ENCODE measurements at places on chromosomes 16 and 17.

DNA sequence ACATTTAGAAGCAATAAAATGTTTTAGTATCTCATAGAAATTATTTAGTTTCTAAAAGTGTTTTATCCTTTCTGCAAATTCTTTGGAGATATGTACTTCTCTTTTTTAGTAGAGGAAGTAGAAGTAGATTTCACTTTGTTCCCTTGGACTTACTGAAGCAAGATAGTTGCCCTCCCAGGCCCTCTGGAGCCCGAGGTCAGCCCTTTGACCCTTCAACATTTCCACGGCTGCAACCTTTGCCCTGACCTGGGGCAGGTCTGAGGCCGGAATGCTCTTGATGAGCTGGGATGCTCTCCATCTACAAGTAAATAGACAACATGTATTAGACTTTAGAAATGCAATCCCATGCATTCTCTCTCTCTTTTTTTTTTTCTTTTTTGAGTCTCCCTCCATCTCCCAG is 167.5 kb downstream of the CDK5R1 start:
- DNase-seq, result no peak

- no peak for DNase-seq
Observed at GRCh38 chr17:82655038-82655479, 6.8 kb upstream of the WDR45B start.

DNA sequence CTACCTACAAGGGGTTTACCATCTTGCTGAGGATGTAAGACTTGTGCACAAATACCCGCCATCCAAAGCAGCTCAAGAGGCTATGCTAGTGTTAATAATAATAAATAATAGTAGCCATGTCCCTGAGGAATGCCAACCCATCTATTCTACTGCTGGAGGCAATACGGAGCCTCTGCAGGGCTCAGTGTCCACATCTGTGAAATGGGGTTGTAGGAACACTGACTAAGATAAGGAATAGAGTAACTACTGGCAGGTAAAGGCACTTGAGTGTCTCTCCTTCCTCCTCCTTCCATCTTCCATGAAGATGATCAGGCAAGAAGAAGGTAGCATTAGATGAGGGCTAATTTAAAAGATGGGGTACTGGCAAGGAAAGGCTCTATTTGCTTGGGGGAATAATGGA is 295.3 kb downstream of the SLC39A11 start:
- DNase-seq, result no peak

GRCh38 chr17:44589316-44590071 is 32.2 kb downstream of the FZD2 start:
- peak; percentile 70 for DNase-seq

DNA sequence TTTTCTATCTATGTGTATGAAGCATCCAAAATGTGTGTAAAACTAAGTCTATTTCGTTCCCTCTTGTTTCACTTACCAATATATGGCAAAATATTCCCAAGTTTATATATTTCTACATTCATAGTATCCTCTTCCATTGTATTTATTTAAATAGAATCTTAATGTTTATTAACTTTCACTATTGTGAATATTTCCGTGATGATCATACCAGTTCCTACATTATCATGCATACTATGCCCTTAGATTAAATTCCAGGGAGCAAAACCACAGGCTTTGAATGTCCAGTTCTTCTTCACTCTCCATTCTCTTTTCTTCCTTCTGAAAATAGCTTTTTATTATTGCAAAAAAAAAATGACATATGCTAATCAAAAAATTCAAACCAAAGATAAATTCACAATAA is 4.0 kb downstream of the MAP2K6 start:
- no peak for DNase-seq

DNA sequence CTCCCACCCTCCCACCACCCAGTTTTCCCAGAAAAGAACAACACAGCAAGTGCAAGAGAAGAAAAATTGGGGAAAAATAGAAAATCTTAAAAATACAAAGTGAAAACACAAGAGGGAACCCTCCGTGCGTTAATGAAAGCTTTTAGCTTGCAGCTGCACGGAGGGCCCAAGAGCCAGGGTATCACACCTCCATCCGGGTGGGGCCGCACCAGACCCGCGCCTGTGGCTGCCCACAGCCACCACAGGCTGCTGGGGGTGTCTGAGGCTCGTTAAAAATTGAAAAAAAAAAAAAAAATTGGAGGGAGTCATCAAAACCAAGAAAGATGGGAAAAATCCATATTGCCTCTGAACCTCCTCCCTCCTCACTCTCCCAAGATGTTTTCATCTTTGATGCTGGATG is 18.6 kb downstream of the ENGASE start:
- no peak for DNase-seq

DNA sequence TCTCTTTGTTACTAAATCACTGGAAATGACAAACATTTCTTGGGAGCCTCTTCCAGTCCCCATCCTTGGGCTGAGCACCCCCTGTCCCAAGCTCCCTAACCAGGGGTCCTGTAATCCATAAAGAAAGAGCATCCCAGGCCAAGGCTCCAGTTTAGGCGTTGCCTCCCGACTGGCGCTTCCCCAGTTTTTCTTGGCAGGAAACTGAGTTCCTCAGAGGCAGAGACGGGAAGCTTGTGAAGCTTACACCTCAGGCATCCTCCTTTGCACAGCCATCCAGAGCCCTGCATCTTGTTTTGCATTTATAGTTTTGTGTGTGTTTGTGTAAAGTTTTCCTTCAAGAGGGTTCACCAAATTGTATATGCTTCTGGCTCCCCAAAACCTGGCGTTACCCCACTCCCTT is 7.1 kb downstream of the COPZ2 start:
- no peak for DNase-seq

DNA sequence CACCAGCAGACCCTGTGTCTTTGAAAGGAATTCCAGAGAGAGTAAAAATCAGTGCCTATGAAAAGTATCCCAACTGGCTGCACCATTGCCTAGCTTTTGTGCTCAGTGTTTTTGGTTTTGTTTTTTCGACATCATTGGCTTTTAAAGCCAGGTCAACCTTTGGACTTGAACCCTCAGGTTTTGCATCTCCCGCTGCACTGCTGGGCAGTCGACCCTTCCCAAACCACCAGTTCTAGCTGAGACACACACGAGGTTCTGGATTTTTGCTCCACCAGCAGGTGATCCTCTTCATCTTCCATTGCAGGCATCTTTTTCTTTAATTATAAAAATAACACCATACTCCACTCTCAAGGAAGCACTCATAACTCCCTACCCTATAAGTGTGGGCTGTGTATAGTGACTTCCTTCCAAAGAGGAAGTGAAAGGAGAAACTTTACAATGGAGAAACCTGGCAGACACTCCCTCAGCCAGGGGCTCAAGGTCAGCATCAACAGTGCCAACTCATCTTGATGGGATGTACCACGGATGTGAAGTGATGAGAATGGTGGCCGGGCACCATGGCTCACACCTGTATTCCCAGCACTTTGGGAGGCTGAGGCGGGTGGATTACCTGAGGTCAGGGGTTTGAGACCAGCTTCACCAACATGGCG is 57.8 kb downstream of the BMERB1 start:
- no peak for DNase-seq

- DNase-seq, result no peak
Observed at GRCh38 chr17:1130191-1130590, 49.6 kb downstream of the ABR start.

- no peak for DNase-seq
Observed at GRCh38 chr17:48202959-48203358, 95.4 kb downstream of the SNX11 start.

GRCh38 chr16:20899477-20900298 is 470 bp downstream of the DCUN1D3 start:
- peak; percentile 42 for DNase-seq

- DNase-seq, result no peak
Observed at GRCh38 chr16:15564604-15565339, 78.2 kb downstream of the MARF1 start.

DNA sequence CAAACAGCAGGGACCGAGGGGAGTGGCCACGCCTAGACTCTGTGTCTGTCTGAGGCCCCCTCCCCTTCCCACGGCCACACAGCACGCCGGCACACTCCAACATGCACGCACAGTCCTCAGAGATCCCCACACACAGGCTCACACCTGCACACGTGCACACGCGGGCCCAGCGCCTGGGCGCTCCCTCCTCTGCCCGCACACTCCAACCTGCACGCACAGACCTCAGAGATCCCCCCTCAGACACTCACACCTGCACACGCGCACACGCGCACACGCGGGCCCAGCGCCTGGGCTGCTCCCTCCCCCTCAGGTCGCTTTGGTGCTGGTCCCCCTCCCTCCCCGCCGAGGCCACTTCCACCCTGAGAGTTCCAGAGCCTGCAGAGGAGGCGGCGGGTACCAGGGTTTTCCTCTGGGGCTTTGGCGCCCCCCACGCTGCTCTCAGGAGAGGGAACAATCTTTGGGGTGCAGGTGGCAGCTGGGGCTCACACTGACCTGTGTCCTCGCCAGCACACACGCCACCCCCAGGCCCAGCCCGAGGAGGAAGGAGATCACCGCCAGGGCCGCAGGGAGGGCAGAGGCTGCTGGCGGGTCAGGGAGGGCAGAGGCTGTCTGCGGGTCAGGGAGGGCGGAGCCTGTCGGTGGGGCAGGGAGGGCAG is 1.6 kb downstream of the CD7 start:
- DNase-seq, result no peak

GRCh38 chr16:77219437-77219836 is 20.2 kb downstream of the SYCE1L start:
- no peak for DNase-seq
